ENCODE measurements at places on chromosomes 7 and 10. TPM values are rescaled to one million over a fixed set of nuclear protein-coding genes. Genes with fewer than 3 reads are reported as not detected.

The CPN1 gene
- total RNA-seq = not detected

The CPXM2 gene
- 6.3 TPM for total RNA-seq

The GATA3 gene
- total RNA-seq = 4.6 TPM

The TCF7L2 gene
- total RNA-seq = 71.2 TPM

The GRID1 gene
- 2.5 TPM for total RNA-seq

The ITGB8 gene
- 8.0 TPM for total RNA-seq

The CDC14C gene
- not detected for total RNA-seq

The RNF148 gene
- 1.5 TPM for total RNA-seq

The GRID2IP gene
- total RNA-seq = 0.41 TPM

The PRDX3 gene
- 82.0 TPM for total RNA-seq

The SLC29A4 gene
- total RNA-seq = 2.7 TPM

The GNAI1 gene
- 32.1 TPM for total RNA-seq

The COL17A1 gene
- total RNA-seq = 0.32 TPM

The SPDYE9 gene
- total RNA-seq = not detected

The SLC18A3 gene
- not detected for total RNA-seq

The OR6V1 gene
- not detected for total RNA-seq

The PON1 gene
- 0.24 TPM for total RNA-seq

The SLC26A4 gene
- 1.0 TPM for total RNA-seq

The GPNMB gene
- total RNA-seq = 452 TPM
